ENCODE measurements at places on chromosomes 2 and 18.

GRCh38 chr2:152826581-152827279 lies 108.3 kb downstream of the ARL6IP6 start:
- DNase-seq, result no peak

GRCh38 chr2:239161711-239162140 lies 239.1 kb downstream of the HDAC4 start:
- DNase-seq, result no peak

DNA sequence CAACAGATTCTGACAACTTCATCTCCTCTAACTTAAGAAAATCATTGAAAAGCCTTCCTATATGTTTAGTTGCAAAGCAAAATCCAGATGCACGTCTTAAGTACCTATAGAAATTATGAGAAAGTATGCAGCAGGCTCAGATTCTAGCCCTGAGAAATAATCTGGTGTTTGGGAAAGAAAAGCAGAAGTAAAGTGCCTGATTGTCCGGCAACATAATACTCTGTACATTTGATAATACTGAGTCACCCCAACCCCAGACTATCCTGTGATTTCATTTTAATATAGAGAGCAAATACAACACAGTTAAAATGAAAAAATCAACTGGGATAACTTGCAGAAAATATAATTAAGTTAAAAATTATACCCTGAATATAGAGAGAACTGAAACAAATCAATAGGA lies 13.5 kb downstream of the RFX8 start:
- DNase-seq, result no peak

DNA sequence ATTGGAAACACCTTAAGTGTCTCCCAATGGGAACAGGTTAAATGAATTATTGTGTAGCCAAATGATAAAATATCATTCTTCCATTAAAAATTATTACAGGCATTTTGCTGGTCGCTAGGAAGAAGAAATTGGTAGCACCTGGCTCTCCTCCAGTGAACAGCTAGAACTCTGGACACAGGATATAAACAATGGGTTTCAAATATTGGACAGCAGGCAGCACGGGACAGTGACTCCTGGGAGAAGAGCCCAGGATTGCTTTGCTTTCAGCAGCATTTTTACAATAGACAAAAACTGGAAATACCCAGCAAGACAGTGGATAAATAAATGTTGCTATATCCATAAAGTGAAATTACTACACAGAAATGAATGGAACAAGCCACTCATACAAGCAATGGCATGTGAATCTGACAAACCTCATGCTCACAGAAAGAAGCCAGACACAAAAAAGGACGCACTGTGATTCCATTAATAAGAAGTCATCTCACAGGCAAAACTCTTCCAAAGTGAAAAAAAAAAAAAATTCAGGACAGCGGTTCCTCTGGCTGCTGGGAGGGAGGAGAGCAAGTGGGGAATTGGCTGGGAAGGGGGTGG lies 50.5 kb downstream of the LAMA1 start:
- DNase-seq, result no peak

GRCh38 chr2:226508683-226509082 lies 290.9 kb downstream of the IRS1 start:
- no peak for DNase-seq

- no peak for DNase-seq
Measured at GRCh38 chr2:210913461-210913860, 357.1 kb downstream of the CPS1 start.

DNA sequence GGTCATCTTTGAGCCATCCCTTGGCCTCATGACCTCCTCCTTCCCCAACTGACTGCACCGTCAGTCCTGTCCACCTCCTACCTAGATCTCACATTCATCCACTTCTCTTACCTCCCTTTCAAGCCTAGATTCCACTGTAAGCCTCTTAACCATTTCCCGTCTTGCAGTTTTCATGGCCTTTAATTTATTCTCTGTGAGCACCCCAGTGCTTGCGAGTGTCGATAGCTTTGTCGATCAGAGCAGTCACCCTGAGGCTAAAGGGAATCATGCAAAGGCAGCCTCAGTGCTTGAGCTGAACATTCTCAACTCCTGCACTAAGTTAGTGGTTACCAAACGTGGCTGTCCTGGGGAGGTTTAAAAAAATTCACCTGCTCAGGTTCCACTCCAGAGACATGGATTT lies 14.7 kb downstream of the ARHGAP25 start:
- DNase-seq, result no peak

GRCh38 chr2:153963256-153963655 lies 91.5 kb downstream of the GALNT13 start:
- no peak for DNase-seq

DNA sequence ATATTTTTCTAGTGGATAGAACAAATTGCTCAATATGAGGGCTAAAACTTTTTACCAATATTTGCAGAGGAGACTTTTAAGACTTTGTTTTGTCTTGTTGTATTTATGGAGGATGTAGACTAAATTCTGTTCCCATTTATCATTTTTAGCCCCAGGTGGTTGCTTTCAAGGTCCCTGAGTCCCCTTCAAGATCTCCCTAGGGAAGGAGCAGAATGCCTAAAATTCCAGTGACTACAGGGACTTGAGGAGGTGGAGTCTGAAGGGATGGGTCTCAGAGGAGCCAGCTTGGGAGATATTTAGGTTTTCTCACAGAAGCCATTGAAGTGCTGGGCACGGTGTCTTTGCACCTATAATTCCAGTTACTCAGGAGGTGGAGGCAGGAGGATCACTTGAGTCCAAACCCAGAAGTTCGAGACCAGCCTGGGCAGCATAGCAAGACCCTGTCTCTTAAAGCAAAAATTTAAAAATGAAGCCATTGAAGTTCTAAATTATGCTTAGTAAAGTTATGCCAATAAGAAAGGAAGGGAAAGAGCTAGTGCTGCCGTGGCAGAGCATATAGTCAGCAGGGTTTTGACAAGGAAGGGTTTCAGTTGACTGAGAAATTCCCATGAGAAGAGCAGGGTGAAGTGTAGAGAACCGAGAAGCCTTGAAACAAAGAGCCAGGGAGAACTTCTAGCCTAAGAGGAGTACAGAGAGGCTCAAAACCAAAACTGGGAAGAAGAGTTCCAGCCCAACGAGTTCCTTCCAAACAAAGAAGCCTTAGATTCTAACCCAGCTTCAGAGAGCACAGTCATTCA lies 43.4 kb downstream of the COMMD1 start:
- no peak for DNase-seq

GRCh38 chr2:187994464-187995331 lies 297.0 kb upstream of the GULP1 start:
- no peak for DNase-seq

GRCh38 chr2:150485871-150486538 lies 1.5 kb downstream of the RND3 start:
- DNase-seq, result no peak

DNA sequence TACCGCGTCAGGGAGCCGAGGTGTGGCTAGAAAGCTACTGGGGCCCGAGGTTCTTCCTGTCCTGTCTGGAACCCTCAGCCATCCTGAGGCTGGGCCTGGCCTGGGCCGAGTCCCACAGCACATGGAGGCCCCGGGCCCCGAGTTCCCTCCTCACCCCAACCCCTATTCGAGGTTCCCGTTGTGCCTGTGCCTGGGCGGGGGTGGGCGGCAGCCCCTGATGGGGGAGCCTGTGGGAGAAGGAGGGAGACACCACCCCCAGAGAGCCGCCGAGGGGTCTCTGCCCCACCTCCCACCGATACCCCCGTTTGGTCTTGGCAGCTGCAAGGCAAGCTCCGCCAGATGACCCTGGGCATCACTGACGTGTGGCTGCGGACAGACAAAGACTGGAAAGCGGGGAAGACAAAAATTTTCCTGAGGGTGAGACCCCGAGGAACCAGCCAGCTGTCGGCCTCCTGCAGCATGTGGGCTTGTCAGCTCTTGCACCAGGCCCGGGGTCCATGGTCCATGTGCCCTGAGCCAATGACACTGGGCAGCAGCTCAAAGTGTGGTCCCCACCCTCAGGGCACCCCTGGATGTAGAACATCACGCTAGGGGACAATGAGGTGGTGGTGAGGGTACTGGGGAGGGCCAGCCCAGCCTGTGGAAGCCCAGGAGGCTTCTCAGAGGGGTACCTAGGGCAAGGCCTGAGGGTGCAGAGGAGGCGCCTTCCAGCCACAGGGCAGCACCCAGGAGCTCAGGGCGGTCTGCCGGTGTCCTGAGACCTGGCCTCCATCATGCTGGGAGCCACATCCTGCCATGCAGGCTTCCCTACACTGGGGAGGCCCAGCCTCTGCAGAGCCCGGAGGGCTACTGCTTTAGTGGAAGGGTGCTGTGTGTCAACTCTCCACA lies 52.5 kb upstream of the GPR17 start:
- DNase-seq, result no peak

DNA sequence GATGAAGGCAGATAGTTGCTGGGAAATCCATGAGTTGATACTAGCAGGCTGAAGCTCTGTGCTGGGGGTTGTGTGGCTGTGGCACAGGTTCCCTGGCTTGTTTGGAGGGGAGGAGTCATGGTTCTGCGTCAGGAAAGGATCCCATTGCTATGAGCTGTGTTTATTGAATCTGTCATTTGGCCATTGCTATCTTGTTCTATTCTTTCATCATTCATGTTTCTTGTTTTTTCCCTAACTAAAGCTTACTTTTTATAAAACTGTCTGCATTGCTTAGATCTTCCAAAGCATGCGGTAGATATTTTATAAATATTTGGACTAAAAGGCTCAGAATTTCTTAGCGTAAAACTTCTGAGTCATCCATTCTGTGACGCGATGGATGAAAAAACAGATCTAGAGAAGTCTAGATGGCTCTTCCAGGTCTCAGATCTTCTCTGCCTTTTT lies 335.3 kb downstream of the PTPRM start:
- DNase-seq, result no peak

- no peak for DNase-seq
Measured at GRCh38 chr2:64792995-64793639, 139.4 kb upstream of the SERTAD2 start.

DNA sequence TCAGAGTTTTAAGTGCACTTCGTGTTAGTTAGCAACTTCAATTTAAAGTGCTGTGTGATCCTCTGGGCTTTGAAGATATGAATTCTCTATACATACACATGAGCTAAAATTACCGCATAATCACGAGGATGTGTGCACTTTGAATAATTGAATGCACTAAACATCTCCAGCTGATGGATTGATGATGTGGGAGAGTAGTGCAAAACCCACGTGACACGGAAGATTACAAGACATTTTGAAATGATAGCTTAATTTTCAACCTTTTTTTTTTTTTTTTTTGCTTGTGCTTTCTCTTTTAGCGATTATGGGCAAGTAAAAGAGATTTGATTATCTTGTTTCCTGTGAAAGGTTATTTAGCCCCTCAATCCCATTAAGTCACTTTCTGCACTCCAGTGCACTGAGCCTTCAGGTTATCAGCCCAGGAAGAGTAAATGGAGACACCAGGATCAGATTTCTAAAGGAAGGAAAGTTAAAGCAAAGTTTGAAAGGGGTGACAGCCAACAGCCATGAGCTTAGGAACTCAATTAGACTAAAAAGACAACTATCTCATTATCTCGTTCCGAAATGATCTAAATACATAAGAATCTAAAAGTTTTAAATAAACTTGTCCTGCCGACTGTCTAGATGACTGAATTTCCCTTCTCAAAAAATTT lies 81.6 kb downstream of the CDK15 start:
- DNase-seq, result no peak

DNA sequence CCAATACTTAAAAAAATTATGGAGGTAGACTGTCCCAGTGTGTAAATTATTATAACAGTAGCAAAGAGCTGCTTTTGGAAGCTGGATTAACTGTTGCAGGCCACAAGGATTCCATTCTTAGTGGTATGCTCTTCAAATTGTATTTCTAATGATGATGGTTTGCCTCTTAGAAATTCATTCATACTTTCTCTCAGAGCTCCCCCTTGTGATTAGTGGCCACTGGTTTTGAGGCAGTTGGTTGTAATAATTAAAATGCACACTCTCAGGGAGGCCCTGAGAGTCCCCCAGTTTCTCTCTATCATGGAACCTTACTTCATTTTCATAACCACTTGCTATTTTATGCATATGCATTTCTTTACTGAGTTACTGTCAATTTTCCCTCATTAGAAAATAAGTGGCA lies 122.5 kb downstream of the PLA2R1 start:
- no peak for DNase-seq

GRCh38 chr2:133378928-133379549 lies 189.2 kb downstream of the NCKAP5 start:
- no peak for DNase-seq

GRCh38 chr2:1051075-1051474 lies 100.4 kb downstream of the SNTG2 start:
- DNase-seq, result no peak

DNA sequence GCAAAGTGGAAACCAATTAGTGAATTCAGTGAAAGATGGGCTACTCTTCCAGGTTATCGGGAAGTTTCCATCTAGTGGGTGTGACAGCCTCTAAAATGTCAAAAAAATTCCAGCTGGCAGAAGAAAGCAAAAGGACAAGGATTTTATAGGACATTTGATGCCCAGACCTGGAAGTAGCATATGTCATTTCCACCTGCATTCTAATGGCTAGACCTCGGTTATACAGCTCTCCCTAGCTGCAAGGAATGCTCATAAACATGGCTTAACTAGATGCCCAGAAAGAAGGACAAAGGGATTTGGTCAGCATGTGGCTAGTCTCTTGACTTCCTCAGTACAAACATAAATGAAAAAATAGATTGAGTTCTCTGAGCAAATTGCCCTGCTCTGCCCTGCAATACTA lies 215.4 kb downstream of the NYAP2 start:
- no peak for DNase-seq

Data from T follicular helper cell (primary cell).